Stimulated activated naive CD8-positive, alpha-beta T cell treated with anti-CD3 and anti-CD28 coated beads, Interleukin-15, amount 100 ng/mL, for 72 hours (primary cell): ENCODE measurements at places on chromosomes 2 and 18.

DNA sequence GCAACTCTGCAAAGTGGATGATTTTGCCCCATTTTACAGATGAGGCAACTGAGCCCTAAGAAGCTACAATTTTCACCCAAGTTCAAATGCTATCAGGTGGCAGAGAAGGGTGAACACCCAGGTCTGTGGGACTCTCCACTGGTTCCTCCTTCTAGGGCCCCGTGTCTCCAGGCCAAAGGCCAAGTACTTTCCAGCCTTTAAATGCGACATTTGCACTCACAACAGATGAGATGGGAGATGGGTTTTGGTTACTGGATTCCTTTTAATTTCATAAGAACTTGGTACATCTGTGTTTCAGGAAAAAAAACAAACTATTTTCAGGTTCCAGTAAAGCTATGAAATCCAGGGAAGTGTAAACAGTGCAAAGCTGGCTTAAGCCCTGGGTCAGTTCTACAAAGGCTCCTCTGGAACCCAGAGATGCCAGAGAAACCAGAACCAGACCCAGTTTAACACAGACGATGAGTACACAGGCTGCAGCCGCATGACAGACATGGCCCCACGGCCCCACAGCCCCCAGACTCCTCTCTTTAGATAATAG is 361.7 kb downstream of the ANAPC1 start:
- DNase-seq: no peak

DNA sequence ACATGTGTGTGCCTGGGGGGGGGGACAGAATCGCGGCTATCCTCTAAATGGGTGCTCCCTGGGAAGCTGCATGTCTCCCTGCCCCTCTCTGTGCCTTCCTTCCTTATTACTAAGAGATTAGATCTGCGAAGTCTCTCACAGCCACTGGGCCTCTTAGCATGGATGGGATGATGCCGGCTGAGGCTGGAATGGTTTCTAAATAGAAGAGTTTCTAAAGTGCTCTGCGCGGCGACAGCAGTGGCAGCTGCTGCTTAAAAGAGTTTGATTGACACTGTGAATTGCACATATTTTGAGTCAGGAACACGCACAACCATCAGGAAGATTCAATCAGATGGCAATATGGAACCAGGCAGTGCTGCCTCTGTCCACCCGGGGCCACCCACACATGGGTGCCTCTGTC is 163.8 kb downstream of the CLIP4 start:
- DNase-seq: no peak

GRCh38 chr2:236159778-236160170 is 8.4 kb downstream of the GBX2 start:
- no peak for DNase-seq

GRCh38 chr18:55753643-55754263 is 165.8 kb upstream of the TCF4 start:
- DNase-seq: no peak

DNA sequence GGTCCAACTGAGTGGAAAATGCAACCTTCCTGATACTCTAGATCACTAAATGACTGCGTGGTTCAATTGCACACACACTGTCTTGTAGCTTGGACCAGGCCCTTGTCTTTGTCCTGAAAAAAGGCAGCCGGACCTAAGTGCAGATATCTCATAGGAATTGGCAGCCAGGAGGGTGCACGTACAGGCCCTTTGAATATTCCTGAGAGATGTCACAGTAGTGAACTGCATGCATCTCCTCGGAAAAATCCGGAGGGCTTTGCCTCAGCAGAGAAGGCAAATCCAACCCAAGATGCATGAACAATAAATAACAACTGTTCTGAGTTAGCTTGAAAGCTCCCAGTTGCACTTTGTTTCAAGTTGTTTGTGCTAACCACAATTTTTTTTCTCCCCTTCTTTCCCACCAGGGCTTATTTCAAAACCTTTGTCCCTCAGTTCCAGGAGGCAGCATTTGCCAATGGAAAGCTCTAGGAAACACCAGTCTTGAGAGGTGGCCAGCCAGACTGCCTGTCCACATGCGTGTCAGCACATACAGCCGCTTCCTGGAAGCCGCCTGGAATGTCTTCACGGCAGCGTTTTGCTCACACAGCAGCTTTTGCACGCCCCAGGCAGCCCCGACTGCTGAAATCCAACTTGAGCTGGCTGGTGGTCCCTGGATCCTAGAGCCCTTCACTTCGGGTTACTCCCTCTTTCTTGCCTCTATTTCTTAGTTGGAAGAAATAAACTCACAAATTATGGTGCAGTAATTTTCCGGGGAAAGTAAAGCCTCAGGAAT is 54.4 kb upstream of the FOSL2 start:
- DNase-seq: no peak

GRCh38 chr2:39264733-39265132 is 21.0 kb upstream of the CDKL4 start:
- no peak for DNase-seq

DNA sequence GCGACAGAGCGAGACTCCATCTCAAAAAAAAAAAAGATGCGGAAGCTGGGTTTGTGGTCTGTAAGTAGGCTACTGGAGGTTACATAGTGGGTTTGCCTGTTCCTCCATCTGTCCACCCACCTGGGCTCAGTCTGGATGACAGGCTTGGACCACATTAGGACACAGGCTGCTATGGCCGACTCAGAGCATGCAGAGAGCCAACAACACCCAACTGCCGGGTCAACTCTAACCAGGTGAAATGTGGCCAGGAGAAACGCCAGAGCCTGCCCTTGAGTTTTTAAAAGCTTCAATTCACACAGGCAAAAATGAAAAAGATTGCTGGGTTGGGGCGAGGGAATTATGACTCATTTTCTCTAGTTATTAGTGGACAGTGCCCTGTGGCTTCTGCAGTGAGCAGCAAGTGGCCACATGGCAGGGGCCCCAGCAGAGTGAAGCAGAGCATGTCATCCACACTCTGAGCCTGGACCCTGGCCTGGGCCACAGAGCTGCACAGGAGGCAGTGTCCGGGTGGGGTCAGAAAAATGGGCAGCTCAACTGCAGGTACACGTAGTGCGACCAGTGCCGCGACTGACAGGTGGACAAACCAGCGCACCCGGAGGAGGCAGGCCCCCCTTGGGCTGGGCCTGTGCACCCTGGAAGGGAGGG is 67.4 kb downstream of the BIN1 start:
- DNase-seq: no peak

GRCh38 chr2:201203916-201204654 is 21.1 kb downstream of the CASP10 start:
- DNase-seq: no peak

- no peak for DNase-seq
Measured at GRCh38 chr2:25881764-25882163, 3.5 kb upstream of the ASXL2 start.

DNA sequence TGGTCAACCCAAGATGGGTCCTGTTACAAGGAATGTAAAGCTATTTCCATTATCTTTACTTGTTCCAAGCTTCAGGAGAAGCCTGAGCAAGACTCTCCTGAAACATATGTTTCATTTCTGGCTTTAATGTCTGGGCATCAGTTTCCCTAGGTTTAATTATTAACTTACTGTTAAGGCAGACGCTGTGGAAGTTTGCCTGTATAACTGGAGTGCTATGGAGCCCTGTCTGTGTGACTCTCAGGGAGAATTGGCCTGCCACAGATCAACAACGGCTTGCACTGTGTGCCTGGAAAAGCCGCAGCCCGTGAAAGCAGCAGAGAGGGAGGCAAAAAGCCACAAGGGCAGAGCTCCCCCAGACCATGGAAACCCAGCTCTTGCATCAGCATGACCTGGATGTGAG is 22.1 kb upstream of the LONRF2 start:
- no peak for DNase-seq

DNA sequence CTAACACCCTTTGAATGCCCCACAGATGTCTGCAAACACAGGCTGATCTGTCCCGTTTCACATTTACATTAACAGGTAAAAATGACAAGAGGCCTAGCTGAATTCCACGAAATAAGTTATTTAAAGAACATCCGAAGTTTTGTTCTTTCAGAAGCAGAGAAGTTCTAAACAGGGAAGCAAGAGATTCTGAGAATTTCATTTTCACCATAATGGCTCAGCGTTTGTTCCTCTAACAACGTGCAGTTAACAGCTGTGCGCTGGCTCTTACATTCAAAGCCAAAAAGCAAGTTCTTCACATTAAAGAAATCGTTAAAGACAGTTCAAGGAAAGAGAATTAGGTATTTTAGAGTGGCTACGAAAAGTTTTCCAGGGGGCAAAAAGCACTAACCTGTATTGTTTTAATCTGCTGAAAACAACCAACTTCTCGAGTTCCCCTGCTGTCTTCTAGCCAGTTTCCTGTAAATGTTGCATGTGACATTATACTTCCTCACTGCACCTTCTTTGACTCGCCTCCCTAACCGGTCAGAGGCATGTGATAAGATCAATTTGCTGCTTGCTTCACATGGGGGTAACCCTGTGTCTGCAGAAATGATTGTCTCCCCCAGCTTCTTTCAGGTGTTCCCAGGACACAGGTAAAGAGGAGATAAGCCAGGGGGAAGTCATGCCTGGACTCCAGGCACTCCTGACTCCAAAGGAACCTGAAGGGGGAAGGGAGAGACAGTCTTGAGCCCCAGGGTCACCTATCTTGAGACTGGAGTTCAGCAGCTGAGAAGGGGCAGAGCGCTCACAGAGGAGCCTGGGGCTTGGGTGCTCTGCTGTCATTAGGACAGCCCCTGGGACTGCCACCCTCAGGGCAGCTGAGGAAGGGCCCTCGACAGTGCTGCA is 36.8 kb upstream of the WIPF1 start:
- DNase-seq: peak; percentile 76

DNA sequence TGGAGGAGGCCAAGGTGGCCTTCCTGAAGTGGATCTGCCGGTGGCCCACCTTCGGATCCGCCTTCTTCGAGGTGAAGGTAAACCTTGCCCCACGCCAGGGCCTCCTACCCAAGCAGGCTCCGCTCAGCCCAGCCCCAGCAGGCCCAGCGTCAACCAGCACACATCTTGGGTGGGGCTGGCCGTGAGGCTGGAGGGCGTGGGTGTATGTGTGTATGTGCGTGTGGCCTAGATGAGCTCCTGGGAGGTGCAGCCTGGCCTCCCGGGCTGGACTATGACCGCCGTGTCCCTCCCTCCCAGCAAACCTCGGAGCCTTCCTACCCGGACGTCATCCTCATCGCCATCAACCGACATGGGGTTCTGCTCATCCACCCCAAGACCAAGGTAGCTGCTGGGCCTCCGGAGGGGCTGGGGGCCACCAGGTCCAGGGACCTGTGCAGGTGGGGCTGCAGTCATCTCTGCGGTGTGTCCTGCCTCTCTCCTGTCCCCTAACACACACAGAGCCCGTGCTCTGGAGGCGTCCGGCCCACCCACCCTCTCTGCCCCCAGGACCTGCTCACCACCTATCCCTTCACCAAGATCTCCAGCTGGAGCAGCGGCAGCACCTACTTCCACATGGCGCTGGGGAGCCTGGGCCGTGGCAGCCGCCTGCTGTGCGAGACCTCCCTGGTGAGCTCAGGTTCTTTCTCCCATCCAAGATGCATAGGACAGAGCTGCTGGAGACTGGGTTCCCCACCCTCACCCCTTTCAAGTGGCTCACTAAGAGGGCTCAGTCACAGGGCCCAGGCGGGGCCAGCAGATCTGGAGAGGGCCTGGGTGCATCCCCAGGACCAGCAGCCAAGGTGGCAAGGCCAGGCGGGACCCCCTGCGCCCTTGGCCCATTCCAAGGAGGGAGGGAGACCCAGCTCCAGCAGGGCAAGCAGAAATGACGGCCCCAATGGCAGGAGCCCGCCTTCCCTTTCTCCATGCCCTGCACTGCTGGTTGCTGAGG is 9.4 kb upstream of the GPR17 start:
- DNase-seq: no peak

- no peak for DNase-seq
Measured at GRCh38 chr18:33097126-33097525, 324.3 kb upstream of the KLHL14 start.

- DNase-seq: no peak
Measured at GRCh38 chr2:167049659-167050058, 161.4 kb downstream of the XIRP2 start.

GRCh38 chr2:7394195-7394594 is 477.0 kb downstream of the RNF144A start:
- DNase-seq: no peak
